Stimulated activated CD8-positive, alpha-beta memory T cell treated with anti-CD3 and anti-CD28 coated beads, Interleukin-2, amount 100 ng/mL, for 1 hour (primary cell): ENCODE measurements at places on chromosomes 3 and 15.
A peak's percentile ranks its signal among the peaks of the same experiment; 100 is the strongest.

GRCh38 chr3:122913539-122914100 lies 113.9 kb downstream of the SEMA5B start:
- DNase-seq = no peak

DNA sequence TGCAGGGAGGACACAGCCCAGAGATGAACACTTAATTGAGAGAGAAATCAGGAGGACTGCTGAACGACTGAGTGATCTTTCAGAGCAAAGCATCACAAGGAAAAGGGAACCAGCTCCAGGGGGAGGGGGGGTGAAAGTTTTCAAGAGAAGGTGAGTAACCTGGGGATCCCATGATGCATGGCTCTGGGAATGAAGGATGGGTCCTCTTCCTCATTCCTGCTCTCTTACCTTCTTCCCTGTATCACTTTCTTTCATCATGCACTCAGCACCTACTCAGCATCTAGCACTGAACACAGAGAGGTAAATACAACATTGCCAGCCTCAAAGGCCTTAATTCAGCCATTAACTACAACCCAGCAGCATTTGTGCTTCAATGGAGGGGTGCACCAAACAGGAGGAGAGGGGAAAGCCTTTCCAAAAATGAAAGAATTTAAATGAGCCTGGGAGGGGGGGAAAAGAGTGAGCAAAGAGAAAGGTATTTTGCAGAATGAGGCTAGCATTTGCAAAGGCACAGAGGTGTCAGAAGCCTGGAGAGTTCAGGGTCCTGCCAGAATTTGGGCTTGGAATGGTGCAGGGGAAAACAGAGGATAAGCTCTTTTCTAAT lies 427.4 kb downstream of the FOXP1 start:
- DNase-seq = no peak

- DNase-seq = no peak
Measured at GRCh38 chr3:165197481-165197800, 1.3 kb upstream of the SLITRK3 start.

DNA sequence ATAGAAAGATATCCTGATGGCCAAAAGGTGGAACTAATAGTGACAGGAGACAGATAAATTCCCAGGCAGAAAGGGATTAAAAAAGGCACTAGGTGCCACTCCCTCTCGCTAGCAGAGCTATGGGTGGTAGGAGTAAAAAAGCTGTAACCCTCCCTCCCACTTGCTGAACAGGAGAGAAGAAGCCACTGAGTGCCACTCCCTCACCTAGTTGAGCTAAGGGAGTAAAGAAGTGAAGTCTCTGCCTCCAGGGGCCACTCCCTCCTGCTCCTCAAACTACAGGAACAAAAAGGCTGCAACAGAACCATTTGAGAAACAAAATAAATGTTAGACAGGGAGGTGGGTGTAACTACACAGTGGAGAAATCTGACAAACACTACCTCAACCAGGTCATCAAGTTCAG lies 276.2 kb upstream of the EPHA6 start:
- DNase-seq = no peak

- no peak for DNase-seq
Measured at GRCh38 chr3:155334914-155335723, 41.6 kb upstream of the STRIT1 start.

DNA sequence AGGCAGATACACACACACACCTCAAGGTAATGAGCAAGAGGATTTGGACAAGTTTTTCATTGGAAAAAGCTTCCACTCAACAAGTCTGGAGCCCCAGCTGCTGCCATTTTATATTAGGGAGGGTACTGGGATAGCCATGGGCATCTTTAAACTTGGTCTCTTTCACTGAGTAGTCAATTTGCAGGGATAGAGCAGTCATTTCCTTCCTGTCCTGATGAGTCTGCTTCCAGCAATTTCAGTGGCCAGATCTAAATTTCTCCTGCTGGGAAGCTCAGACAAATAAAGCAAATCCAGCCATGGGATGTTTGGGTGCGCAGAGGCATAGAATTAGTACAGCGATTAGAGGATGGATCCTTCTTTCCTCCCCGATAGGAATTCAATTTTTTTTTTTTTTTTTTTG lies 874 bp upstream of the ERC2 start:
- no peak for DNase-seq

GRCh38 chr3:194103983-194104751 lies 31.8 kb upstream of the HES1 start:
- DNase-seq = no peak

GRCh38 chr3:141218926-141219325 lies 12.7 kb upstream of the PXYLP1 start:
- DNase-seq = no peak

GRCh38 chr3:28042707-28043106 lies 198.7 kb upstream of the CMC1 start:
- no peak for DNase-seq

- DNase-seq = no peak
Measured at GRCh38 chr3:41462103-41462691, 262.9 kb downstream of the CTNNB1 start.

DNA sequence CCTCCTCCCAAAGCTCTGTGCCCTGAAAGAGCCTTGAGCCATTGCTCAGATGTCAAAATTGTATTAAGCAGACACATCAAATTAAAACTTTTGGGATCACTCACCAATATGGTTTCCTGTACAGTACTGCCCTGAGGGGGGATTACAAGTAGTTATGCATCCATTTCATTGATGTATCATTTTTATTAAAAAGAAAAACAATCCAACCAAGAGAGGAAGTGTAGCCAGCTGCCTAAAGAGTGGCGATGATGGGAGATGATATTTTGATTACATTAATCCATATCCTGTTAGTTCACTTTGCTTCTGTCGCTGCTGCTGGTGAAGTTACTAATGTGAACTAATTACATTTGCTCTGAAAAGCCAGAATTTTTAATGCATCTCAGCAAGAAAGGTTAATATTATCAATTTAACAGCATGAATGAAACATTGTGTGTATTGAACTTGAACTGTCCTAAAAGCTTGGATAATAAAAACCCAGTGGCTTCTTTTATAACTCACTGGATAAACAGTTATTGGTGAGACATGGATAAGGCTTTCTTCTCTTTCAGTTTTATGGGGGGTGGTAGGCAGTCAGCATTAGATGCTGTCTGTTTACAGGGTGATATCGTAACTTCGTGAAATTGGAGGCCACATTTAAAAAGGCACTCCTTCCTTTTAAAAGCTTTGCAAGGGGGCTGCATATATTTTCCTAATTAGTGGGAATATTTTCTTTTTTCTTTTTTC lies 87.7 kb downstream of the IGF1R start:
- no peak for DNase-seq

GRCh38 chr3:136755192-136755591 lies 3.0 kb upstream of the STAG1 start:
- DNase-seq = no peak

GRCh38 chr3:148079370-148079769 lies 618.3 kb upstream of the AGTR1 start:
- no peak for DNase-seq

DNA sequence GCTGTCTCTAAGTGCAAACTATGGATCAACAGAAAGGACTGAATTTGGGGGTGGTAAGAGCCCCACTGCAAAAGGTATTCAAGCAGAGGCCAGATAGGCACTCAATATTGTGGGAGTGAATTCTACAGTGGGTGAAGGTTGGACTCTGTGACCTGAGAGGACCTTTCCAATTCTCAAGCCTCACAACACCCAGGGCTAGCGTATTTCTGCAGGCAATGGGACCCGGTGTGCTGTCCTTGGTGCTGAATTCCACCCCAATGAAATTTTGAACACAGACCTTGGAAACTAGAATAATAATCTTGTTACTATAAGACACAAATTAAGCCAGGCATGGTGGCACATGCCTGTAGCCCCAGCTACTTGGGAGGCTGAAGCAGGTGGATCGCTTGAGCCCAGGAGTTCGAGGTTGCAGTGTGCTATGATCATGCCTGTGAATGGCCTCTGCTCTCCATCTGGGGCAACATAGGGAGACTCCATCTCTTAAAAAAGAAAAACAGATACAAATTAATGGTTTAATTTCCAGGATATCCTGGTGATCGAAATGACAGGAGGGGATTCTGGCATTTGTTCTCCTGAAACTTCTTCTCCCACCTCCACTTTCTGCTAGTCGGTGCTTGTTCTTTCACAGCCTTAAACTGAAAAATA lies 135.4 kb downstream of the RAB11A start:
- DNase-seq = no peak

- DNase-seq = no peak
Measured at GRCh38 chr3:11206953-11207352, 52.7 kb downstream of the HRH1 start.

- no peak for DNase-seq
Measured at GRCh38 chr3:150393745-150394144, 14.4 kb upstream of the TSC22D2 start.

DNA sequence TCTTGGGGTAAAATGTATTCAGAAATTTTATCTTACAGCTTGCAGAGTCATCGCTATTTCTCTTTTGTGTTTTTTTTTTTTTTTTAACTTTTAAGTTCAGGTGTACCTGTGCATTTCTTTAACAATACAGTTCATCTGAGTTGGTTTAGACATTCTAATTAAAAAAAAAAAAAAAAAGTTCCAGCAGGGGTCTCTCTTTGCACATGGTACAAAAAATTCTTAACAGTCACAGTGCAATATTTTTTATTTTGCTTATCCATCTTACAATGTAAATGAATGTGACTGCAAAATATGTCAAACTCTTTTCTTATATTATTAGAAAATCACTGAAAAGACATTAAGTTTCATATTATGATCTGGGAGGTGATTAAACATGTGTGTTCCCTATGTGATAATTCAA lies 47.5 kb upstream of the SLC9A9 start:
- DNase-seq = no peak

GRCh38 chr3:58691997-58692396 lies 25.4 kb upstream of the FAM3D start:
- no peak for DNase-seq

DNA sequence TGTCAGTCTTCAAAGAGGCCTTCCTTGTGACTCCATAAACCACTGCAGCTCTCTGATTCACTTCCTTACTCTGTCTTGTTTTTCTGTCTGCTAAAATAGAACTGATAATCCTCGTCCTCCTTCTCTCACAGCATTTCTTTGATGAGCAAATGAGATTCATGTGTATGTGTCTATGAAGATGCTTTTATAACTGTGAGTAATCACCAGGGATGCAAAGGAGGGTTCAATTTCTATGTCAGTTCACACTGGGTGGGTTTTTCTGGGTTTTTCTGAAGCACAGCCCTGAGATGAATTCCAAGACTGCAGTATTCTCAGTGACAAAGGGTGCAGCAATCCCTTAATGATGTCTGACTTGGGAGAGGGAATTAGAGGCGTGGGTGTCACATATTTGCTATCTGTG lies 746.6 kb upstream of the CFAP20DC start:
- no peak for DNase-seq

GRCh38 chr3:122081543-122082247 lies 26.5 kb downstream of the CD86 start:
- no peak for DNase-seq

- no peak for DNase-seq
Measured at GRCh38 chr15:91857224-91857585, 3.7 kb downstream of the SLCO3A1 start.

DNA sequence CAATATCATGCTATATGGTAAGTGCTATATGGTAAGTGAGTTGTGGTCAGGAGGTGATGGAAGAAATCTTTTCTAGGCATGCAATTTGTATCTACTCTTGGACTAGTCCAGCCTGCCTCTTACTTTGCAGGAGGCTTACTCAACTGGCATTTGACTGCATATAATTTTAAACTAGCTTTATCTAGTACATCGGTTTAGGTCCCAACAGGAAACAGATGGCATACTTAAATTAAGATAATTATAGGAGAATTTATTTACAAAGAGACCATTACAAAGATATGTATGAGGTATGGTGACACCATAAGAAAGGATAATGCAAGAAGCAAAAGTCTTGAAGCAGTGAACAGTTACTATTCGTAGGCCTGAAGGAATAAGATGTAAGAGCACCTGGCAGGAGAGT lies 7.8 kb downstream of the SLC28A2 start:
- DNase-seq = no peak

GRCh38 chr3:37816271-37816670 lies 45.4 kb upstream of the CTDSPL start:
- DNase-seq = no peak

- DNase-seq = no peak
Measured at GRCh38 chr15:70091726-70092463, 5.8 kb downstream of the TLE3 start.

- no peak for DNase-seq
Measured at GRCh38 chr3:64539451-64540196, 148.2 kb downstream of the ADAMTS9 start.

DNA sequence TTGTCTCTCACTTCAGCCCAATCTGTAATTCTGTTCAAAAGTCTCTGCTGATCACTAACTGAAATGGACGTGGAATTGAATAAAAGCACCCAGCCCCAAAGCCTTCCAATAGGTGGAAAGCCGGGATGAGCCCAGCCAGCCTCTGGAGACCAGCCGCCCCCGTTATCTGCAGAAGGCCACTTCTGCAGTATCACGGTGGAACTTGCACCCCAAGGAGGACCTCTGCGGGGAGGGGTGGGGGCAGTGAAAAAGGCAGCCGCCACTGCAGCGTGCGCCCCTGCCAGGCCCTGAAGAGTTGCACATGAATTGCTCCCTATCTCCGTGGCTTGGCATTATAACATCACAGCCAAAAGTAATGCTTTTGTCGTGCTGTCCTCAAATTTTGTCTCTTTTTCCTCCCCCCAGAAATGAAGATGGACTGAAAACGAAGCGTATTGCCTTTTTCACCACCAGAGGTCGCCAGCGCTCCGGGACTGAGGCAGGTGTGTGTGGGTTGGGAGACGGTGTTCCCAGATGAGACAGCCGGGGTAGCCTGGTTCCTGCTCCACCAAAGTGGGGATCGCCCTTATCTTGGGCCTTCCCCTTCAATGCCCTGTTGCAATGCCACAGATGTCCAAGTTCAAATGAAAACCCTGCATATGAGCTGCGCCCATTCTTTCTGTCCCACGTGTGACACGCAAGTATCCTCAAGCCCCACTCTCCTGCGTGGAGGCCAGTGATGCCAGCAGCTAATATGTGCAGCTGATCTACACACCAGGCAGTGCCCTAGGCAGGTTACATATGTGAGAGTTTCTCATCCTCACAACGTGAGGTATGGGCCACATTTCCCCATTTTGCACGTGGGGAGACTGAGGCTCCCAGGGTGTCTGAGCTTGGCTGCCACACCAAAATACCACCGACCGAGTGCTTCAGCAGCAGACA lies 96.0 kb downstream of the LRRK1 start:
- DNase-seq = peak; percentile 33
